CD4-positive, CD25-positive, alpha-beta regulatory T cell (primary cell): ENCODE measurements at places on chromosomes 5 and 9. TPM values are rescaled to one million over a fixed set of nuclear protein-coding genes. Genes with fewer than 3 reads are reported as not detected.

DNA sequence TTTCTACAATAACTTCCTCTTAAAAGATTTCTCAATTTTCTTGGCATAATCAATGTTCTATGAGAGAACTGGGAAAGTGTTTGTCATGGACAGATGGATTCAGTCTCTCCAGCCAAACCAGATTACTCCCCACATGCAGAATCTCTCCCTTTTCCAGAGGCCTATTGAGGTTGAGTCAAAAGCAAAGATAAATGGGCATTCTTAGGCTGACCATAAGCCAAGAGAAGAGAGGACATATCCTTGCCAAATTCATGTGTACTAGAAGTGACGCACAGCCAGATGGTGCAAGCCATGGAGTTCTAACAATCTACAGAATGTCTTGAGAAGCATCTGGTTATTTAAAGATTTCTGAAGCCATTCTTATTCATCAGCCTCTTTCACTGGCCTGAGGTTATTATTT, 2115.0 kb downstream of the MAT2B start:
- DNase-seq, result no peak

COL27A1 gene
- 0.30 TPM for total RNA-seq

- peak; percentile 59 for DNase-seq
Observed at GRCh38 chr9:34047864-34048726, 592 bp downstream of the UBAP2 start.

- no peak for DNase-seq
Observed at GRCh38 chr5:159021136-159021900, 78.4 kb downstream of the EBF1 start.

EQTN gene
- total RNA-seq, result not detected

- no peak for DNase-seq
Observed at GRCh38 chr9:113528088-113528487, 64.6 kb downstream of the RGS3 start.

DNA sequence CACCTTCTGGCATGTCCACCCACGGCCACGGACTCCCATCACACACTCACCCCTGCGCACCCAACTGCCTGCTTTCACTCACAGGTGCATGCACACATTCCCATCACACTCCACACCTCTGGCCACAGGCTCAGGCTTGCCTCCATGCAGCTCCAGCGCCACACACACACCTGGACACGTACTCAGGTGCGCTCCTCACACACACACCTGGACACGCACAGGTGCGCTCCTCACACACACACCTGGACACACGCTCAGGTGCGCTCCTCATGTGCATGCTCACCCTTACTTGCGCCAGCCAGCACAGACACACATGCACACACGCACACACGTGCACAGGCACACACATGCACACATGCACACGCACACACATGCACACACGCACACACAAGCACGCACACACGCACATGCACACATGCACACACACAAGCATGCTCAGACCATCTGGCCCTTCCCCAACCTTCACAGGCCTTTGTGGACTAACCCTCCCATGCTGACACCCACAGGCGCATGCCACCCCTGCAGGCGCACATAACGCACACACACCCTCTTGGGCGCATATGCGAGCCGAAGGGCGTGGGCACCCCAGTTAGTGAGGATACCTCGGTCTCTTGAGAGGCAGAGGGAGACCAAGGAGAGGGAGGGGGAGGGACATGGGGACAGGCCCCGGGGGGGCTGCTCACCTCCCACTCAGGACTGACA, 8.3 kb downstream of the GRIN1 start:
- no peak for DNase-seq

- no peak for DNase-seq
Observed at GRCh38 chr9:16597136-16597535, 273.3 kb downstream of the BNC2 start.
